Mesothelial cell of epicardium (in vitro differentiated cells): ENCODE measurements at places on chromosomes 6 and 20. TPM values are rescaled to one million over a fixed set of nuclear protein-coding genes. Genes with fewer than 3 reads are reported as not detected.

PHACTR3 gene
- 0.11 to 0.16 TPM (median 0.16 TPM) in 3 replicates for total RNA-seq

DNMT3B gene
- total RNA-seq: 7.5 to 8.5 TPM (median 8.5 TPM) in 3 replicates

ETV7 gene
- 0.38 to 0.47 TPM (median 0.45 TPM) in 3 replicates for total RNA-seq

SCAF8 gene
- total RNA-seq: 75.8 to 79.9 TPM (median 76.7 TPM) in 3 replicates

FAM209B gene
- 0.36 to 0.60 TPM in 2 of 3 replicates, not detected in the other for total RNA-seq

NKX2-4 gene
- not detected in 3 replicates for total RNA-seq

TGM2 gene
- 32.4 to 35.7 TPM (median 35.3 TPM) in 3 replicates for total RNA-seq

PHACTR1 gene
- 0.76 to 2.0 TPM (median 1.4 TPM) in 3 replicates for total RNA-seq

RCAN2 gene
- 3.6 to 4.0 TPM (median 3.9 TPM) in 3 replicates for total RNA-seq
